ENCODE measurements at places on chromosomes 6 and 20.

GRCh38 chr6:139863346-139863745 lies 488.9 kb upstream of the CITED2 start:
- no peak for DNase-seq

DNA sequence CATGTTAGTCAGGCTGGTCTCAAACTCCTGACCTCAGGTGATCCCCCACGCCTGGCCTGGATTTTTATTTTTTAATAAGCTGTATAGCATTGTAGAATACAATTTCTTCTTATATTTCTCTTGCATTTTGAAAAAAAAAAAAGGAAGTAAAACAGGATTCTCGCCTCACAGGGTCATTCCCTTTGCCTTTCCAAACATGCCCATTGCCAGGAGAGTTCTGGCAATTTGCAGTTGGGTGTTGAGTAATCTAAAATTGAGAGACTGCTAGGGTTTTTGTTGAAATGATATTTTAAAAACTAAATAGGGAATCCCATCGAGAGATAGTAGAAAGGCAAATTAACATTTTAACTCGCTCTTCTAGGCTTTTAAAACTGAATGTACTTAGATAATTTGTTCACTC lies 196.1 kb downstream of the JARID2 start:
- DNase-seq = no peak

GRCh38 chr6:35327349-35328027 lies 14.9 kb upstream of the PPARD start:
- DNase-seq = no peak

DNA sequence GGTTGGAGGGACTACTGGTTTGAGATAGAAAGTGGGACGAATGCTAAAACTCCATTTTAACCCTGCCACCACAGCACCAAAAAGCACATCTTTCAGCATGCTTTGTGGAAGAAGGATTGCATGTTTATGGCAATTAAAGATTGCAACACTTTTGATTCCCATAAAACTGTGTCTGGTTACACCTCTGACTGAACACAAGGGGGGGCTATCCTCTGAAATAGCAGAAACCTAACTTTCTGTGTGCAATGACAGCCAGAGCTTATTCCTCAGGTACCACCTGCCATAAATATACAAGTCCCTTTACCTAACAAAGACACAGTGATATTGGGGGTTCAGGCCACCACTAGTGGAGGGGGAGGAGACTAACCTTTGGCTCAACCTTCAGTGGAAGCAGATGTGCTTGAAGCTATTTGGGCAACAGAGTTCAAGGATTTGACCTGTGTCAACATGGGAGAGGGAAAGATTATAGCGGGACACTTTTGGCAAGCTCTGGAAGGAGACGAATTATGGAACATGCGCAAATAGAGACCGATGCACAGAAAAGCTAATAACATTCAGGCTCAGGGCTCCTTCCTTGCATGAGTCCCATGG lies 9.6 kb upstream of the PLG start:
- no peak for DNase-seq

DNA sequence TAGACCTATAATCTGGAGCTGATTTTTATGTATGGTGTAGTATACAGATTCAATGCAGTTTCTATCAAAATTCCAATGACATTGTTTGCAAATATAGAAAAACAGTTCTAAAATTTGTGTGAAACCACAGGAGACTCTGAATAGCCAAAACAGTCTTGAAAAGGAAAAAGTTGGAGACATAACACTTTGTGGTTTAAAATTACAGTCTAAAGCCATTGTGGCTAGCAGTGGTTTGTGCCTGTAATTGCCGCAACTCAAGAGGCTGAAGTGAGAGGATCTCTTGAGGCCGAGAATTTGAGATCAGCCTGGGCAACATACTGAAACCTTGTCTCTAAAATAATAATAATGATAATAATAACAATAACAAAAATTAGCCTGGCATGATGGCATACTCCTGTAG lies 213.7 kb downstream of the CDKAL1 start:
- no peak for DNase-seq

DNA sequence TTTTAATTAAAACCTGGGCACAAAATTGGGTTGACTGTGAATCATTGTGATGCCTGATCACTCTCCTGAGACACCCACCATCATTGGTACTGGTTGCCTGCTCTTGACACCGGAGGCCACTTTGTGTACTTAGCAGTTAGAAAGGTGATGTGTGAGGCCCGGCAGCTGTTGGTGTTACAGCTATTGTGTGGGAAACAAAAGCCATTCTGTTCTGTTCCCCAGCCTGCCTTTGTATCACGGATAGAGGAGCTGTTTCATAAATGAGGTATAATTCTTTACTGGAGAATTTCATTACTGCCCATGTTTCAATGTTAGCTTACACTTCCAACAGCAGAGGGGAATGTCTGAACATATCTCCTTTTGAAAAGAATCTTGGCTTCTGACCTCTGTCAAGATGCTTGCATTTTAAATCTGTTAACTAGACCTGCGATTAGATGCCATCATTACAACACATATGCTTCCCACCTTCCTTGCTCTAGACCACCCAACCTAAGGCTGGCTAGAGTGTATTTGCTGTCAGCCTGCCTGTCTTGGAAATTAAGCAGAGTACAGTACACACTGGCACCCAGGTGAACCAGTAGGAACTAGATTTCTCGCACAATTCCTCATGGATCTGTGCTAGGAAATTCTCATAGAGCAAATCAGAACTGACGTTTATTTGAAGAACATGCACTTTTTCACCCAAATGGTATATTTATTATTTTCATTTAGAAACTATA lies 142.4 kb upstream of the INSM1 start:
- no peak for DNase-seq

DNA sequence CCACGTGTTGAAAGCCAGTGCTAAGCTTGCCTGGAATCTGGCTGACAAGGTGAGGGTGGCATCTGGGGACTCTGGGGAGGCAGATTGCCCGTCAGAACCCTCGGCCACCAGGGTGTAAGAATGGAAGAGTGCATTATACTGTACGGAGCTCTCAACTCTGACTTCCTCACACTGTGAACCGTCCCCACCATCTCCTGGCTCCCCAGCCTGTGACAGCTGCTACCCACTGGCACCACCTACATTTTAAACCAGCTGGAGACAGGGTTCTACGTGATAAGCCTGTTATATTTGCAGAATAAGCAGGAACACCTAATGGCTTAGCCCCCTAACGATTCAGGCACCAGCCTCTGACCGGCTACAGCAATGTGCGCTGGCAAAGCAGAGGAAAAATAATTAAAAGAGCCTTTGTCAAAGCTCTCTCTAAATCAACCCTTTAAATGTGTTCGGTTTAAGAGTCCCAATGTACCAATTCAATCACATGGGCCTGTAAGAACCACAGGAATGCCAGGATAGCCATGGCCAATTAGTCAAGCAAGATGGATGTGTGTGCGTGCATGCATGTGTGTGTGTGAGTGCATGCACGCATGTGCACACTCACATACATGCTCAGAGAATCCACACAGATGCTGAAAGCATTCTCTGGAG lies 89.1 kb upstream of the TAB2 start:
- no peak for DNase-seq

GRCh38 chr6:10297832-10298231 lies 117.0 kb downstream of the TFAP2A start:
- no peak for DNase-seq

DNA sequence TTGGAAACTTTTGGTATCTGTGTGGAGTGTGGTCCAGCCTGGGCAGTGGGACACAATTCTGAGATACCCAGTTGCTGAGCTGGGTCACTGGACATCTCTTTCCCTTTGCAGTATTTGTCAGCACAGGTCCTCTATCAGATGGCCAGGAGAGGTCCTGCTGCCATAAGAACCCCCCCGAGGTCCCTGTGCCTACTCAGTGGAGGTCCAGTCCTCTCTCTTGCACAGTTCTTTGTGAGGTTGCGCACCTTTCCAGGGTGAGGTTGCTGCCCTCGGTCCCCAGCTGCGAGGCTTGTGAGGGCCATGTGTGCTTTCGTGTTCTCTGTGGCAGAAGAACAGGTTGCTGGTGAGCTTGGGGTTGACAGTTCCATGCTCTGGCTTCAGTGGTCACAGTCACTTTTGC lies 320.6 kb downstream of the QKI start:
- no peak for DNase-seq

Data from neuronal stem cell (in vitro differentiated cells).